ENCODE measurements at places on chromosomes 7 and 10.

DNA sequence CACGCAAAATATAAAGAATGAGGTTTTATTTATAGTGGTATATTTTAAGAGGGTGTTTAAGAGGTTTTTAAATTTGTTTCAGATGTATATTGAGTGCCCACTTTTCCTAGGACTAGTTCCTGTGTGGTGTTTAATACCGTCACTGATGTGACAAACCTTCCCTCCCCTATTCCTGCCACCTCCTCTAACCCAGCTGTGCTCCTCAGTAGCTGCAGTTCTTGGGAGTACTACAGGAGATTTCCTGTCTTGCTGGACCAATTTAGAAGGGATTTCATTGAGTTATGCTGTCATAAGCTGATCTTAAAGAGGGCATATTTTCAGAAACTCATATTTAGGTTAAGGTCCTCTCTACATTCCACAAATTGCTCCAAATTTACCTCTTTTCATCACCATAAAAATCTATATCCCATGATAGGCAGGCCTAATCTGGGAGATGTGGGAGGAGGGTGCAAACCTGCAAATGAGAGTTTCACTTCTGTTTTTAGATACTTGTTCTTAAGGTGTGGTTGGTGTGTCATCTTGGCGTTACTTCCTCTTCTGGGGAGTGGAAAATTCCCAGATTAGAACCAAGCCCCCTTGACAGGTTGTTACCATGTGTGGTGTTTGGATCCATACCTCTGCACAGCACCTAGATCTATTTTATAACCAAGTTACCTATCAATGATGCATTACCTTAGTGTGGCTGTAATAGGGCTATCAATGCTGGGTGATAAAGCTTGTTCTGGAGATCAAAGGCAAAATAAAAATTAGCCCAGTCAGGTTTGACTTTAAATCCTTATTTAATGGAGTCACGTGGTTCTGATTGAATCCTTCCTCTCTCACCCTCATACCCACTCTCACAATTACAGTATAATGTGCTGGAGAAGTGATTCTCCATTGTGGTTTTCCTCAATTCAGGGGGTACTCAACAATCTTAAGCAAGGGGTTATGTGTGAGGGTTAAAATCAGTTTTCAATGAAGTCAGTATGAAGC is 141.1 kb downstream of the CDK14 start:
- no peak for DNase-seq

DNA sequence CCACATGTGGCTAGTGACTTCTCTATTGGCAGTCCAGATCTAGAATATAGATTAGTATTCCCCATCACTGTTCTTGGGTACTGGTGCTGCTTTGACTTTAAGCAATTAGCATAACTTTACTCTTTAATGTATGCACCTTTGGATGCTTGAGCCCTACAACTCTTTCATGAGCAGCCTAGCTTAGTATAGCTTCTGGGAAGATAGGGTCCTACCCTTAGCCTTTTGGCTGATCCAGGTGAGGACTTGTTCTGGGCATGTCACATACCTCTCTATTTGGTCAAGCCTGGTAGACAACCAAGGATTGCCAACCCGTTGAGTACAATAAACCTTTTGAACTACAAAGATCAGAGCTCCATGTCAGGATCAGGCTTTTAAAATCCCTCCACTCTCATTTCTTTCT is 17.7 kb downstream of the PCGF5 start:
- DNase-seq: no peak

DNA sequence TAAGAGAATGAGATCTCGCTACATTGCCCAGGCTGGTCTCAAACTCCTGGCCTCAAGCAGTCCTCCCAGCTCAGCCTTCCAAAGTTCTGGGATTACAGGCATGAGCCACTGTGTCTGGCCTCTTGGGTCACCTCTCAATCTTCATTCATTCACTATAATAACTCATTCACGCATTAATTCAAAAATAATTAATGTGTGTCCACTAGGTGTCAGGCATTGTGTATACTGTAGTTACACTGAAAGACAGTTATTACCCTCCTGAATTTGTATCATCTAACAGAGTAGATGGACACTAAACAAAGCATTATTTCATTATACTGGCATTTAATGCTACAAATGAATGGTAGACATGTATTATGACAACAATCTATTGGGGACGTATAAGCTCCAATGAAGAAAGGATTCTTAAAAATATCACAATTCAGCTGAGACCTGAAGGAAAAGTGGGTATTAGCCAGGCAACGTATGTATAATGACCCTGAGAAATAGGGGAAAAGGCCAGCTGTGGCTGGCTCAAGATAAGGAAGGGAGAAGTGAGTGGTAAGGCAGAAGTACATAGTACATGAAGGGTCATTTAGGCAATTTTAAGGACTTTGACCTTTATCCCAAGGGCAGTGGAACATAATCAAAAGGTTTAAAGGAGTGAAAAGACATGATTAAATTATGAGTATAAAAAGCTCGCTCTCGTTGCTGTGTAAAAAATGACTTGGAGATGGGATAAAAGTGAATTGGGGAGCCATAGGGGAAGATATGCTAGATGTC is 150.7 kb downstream of the BTAF1 start:
- no peak for DNase-seq

- DNase-seq: no peak
Observed at GRCh38 chr7:17552952-17553351, 254.5 kb downstream of the AHR start.

DNA sequence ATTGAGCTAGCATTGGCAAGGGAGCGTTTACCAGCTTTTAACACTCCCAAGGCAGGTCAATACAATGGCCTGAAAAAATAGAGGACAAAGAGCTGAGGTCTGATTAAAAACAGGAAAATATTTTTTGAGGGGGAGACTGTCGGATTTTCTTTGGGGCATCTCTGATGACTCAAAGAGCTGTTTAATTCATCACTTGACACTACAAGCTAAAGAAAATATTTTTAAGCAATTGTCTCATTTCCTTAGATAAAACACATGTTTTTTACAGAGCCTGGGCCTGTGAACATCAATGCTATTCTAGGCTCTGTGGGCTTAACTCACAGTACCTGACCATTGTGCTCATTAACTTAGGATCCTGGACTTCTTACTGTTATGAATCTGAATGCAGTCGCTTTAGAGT is 100.8 kb downstream of the NRP1 start:
- DNase-seq: no peak

- no peak for DNase-seq
Observed at GRCh38 chr7:84136336-84136735, 58.3 kb downstream of the SEMA3A start.

DNA sequence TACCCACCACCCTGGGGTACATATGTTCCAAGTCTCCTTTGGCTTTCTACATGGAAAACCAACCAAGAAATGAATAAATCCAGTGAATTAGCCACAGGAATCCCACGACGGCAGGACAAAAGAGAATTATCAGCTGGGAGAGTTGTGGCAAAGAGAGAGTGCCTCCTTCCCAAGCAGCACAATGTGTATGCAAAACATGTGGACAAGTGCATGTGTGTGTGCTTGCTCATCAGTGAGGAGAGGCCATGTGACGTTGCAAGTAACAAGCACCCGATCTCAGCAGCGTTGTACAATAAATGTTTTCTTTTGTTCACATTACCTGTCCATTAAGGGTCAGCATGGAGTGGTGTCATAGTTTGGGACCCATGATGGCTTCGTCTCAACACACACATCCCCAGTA is 50.0 kb upstream of the EMX2 start:
- no peak for DNase-seq
